ENCODE measurements at places on chromosomes 7 and 10. TPM values are rescaled to one million over a fixed set of nuclear protein-coding genes. Genes with fewer than 3 reads are reported as not detected.

GRCh38 chr7:138483531-138483930 lies 23.5 kb downstream of the TRIM24 start:
- H3K4me1 ChIP-seq, result no peaks in the 10 kb centered on the region
- no peaks in the 10 kb centered on the region for H3K27me3 ChIP-seq
- no peaks in the 10 kb centered on the region for H3K36me3 ChIP-seq
- H3K27ac ChIP-seq, result no peak overlapping the region
- H3K4me3 ChIP-seq, result no peak overlapping the region

DNA sequence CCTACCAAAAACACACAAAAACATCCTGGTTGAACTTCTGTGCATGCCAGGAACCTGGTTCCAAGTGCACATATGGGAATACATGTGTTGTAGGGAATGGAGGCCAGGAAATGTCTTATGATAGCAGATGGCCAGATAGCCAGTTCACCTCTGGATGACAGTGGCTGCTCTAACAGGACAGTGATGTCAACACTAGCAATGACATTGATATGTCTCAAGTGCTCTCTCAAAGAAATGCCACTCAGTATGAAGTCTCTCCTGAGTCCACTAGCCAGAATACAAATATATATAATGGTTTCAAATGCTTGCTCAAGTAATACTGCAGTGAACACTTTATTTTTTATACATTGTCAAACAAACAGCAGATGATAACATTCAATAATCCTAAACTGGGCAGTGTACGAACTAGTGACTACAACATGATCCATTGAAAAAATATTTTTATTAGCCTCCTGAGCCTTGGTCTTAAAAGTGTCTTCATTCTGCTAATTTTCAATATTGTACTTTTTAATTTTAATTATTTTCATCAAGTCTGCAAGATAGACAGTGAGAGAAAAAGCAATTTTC lies 26.0 kb upstream of the PCDH15 start:
- no peaks in the 10 kb centered on the region for H3K4me1 ChIP-seq
- no peaks in the 10 kb centered on the region for H3K27me3 ChIP-seq
- H3K27ac ChIP-seq, result no peak overlapping the region
- no peak for DNase-seq

DNA sequence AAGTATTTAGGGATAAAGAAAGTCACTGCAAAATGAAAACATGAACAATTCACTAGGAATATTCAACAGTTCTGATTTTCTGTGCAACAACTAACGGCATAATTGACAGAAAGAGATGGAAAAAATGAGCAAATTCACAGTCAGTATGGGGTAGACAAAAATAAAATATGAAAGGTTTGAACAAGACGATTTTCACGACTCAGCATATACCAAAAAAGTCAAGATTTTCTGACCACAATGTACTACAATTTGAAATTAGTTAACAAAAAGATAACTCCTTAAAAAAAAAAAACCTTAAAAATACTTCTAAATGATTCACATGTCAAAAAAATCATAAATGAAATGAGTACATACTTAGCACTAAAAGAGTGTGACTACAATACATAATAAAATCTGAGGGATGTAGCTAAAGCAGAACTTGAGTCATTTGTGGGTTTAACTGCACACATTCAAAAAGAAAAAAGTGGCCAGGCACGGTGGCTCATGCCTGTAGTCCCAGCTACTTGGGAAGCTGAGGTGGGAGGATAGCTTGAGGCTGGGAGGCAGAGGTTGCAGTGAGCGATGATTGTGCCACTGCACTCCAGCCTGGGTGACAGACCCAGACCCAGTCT lies 22.6 kb upstream of the MTURN start:
- no peaks in the 10 kb centered on the region for H3K27me3 ChIP-seq
- no peaks in the 10 kb centered on the region for H3K4me1 ChIP-seq
- no peak overlapping the region for H3K27ac ChIP-seq
- H3K4me3 ChIP-seq, result no peak overlapping the region
- DNase-seq, result no peak

- H3K27ac ChIP-seq, result peak overlapping the region; percentile 71
- peaks cover 44% of the 10 kb centered on the region for H3K4me1 ChIP-seq
- H3K27me3 ChIP-seq, result no peaks in the 10 kb centered on the region
- no peak overlapping the region for H3K4me3 ChIP-seq
- DNase-seq, result peak; percentile 82
Observed at GRCh38 chr7:47609803-47610452, 28.0 kb upstream of the TNS3 start.

DNA sequence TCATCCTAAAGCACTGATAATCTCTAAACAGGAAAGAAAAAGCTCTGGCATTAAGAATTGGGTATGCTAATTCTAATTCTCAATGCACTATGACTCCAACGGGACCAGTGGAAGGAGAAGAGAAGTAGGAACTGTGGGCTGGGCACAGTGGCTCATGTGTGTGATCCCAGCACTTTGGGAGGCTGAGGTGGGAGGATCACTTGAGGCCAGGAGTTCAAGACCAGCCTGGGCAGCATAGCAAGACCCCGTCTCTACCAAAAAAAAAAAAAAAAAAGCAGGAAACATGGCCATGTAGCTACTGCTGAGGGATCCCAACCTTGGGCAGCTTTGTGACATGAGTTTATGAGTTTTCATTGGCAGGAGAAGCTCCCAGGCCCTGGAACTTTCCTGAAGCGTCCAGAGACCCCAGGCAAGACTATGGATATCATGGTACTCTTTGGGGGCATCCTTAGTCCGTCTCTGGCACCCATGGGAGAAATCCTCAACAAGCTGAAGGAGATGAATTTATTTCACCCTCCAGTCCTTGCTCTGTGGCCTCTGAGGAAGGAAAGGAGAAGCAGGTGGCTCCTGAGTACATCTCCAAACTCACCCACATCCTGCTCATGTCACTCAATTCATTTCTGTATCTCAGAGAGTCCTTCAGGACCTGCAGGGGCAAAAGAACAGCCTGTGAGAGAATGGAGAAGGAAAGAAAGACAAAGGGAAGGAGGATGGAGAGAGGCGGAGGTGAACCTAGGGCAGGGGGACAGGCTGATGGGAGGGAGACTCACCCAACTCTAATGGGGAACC lies 99.5 kb downstream of the SPDYE5 start:
- no peak for DNase-seq
- no peak overlapping the region for H3K4me3 ChIP-seq
- no peaks in the 10 kb centered on the region for H3K4me1 ChIP-seq
- no peaks in the 10 kb centered on the region for H3K36me3 ChIP-seq
- no peaks in the 10 kb centered on the region for H3K27me3 ChIP-seq

DNA sequence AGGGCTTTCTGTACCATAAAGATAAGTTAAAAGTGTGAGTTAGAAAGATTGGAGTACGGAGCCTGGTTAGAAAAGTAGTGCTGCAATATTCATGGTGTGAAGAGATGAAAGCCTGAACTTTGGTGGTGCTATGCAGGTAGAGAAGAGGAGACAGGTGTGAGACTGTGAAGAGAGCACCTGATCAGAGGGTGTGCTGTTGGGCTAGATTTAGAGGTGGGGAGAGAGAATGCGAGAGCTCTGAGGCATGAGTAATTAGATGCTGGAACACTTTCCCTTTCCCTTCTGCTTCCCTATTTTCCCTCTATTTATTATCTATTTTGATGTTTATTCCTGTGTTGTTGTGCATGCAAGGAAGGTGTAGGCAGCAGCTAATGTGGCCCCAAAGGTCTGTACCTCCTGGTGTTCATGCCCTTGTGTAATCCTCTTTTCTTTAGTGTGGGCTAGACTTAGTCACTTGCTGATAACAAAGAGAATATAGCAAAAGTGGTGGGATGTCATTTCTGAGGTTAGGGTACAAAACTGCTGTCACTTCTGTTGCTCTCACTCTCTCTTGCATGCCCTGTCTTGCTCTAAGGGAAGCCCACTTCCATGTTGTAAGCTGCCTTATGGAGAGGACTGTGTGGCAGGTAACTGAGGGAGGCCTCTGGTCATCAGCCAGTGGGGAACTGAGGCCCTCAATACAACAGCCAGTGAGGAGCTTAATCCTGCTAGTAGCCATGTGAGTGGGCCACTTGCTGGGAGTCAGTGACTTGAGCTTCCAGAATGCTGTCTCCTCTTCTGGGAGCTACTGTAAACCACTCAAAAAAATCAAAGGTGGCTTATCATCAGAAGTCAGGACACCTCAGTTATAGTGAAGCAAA lies 2.6 kb upstream of the ATXN7L1 start:
- H3K4me1 ChIP-seq, result peaks cover 41% of the 10 kb centered on the region
- no peaks in the 10 kb centered on the region for H3K27me3 ChIP-seq
- no peak overlapping the region for H3K4me3 ChIP-seq
- DNase-seq, result no peak
- H3K36me3 ChIP-seq, result no peaks in the 10 kb centered on the region
- peak overlapping the region; percentile 83 for H3K27ac ChIP-seq

- no peak overlapping the region for H3K27ac ChIP-seq
- DNase-seq, result peak; percentile 68
- H3K36me3 ChIP-seq, result no peaks in the 10 kb centered on the region
- H3K27me3 ChIP-seq, result peaks cover 27% of the 10 kb centered on the region
Observed at GRCh38 chr7:107661081-107661864, 645 bp downstream of the SLC26A4 start.

DNA sequence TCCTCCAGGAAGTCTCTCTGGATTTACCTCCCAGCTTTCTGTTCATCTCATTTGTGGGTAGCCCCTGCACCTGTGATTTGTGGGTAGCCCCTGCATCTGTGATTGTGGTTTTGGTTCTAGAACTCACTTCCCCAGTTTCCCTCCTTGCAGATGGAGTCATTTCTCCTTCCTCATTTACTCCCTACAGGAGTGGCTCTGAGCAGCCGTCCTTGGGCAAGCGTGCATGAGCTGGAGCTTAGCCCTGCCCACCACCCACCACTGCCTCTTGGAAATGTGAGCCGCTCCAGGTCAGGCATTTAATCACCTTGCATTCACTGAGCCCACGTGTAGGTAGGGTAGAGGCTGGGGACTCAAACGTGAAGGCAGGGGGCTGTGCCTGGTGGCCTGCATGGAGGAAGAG lies 8.2 kb downstream of the COL26A1 start:
- peaks cover 64% of the 10 kb centered on the region for H3K27me3 ChIP-seq
- no peak overlapping the region for H3K4me3 ChIP-seq
- no peak overlapping the region for H3K27ac ChIP-seq
- no peaks in the 10 kb centered on the region for H3K36me3 ChIP-seq

- H3K27me3 ChIP-seq, result no peaks in the 10 kb centered on the region
- no peak overlapping the region for H3K27ac ChIP-seq
- H3K4me3 ChIP-seq, result no peak overlapping the region
- no peaks in the 10 kb centered on the region for H3K36me3 ChIP-seq
- H3K4me1 ChIP-seq, result peaks cover 4% of the 10 kb centered on the region
Observed at GRCh38 chr7:96080027-96080426, 241.9 kb downstream of the SLC25A13 start.

GRCh38 chr10:85927952-85928665 lies 438.5 kb downstream of the GRID1 start:
- H3K27me3 ChIP-seq, result no peaks in the 10 kb centered on the region
- no peak overlapping the region for H3K4me3 ChIP-seq
- H3K36me3 ChIP-seq, result no peaks in the 10 kb centered on the region
- H3K4me1 ChIP-seq, result peaks cover 11% of the 10 kb centered on the region

- no peaks in the 10 kb centered on the region for H3K4me1 ChIP-seq
- no peaks in the 10 kb centered on the region for H3K27me3 ChIP-seq
- no peak for DNase-seq
- no peak overlapping the region for H3K27ac ChIP-seq
- no peaks in the 10 kb centered on the region for H3K36me3 ChIP-seq
Observed at GRCh38 chr10:96359616-96360015, 814 bp upstream of the OPALIN start.

- no peaks in the 10 kb centered on the region for H3K27me3 ChIP-seq
- no peak overlapping the region for H3K4me3 ChIP-seq
- no peaks in the 10 kb centered on the region for H3K4me1 ChIP-seq
- no peak overlapping the region for H3K27ac ChIP-seq
- H3K36me3 ChIP-seq, result no peaks in the 10 kb centered on the region
Observed at GRCh38 chr10:121791761-121792160, 136.1 kb downstream of the ATE1 start.

DNA sequence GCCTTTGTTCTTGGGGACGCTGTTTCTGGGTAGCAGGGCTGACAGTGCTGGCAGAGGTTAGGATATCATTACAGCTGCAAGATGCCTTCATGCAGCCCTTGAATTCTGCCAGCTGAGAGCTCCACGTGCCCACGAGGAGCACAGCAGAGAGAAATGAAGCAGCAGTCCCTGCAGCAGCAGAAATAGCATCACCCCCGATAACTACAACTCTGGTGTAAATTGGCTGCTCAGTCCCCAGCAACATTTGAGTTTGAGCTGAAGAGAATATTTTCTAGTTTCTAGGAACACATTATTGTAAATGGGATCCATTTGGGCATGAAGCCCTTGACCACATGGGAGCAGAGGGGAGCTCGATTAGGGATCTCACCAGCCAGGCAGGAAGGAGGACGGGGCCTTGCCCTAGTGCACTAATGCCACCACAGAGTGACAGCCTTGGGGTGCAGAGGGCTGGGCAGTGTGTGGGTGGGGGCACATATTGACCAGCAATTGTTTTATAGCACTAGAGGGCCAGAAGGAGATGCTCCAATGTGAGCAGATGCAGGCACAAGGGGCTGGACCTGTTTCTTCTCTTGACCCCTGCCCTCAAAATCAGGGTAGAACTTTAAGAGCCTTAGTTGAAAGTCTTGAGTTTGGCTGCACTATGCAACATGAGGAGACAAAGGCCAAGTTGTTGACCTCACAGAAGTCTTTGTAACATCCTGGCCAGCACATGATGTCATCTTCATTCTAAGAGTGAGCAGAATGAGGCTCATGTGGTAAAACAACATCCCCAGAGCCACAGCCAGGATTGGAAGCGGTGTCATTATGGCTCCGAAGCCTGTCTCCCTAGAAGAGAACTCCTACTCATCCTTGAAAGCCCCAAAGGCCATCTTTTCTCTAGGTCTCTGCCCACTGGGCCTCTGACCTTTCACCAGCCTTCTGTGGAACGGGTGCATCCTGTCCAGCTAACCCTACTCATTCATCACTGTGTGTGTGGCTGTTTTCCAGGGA lies 52.6 kb downstream of the ADCY1 start:
- no peaks in the 10 kb centered on the region for H3K4me1 ChIP-seq
- H3K36me3 ChIP-seq, result no peaks in the 10 kb centered on the region
- no peak overlapping the region for H3K27ac ChIP-seq
- no peak for DNase-seq
- H3K27me3 ChIP-seq, result no peaks in the 10 kb centered on the region

GRCh38 chr7:30583181-30583580 lies 11.5 kb upstream of the GARS1 start:
- no peak overlapping the region for H3K4me3 ChIP-seq
- H3K27ac ChIP-seq, result no peak overlapping the region
- peaks cover 6% of the 10 kb centered on the region for H3K36me3 ChIP-seq
- no peak for DNase-seq

GRCh38 chr10:22017283-22018020 lies 13.9 kb upstream of the DNAJC1 start:
- no peak for DNase-seq
- peaks cover 10% of the 10 kb centered on the region for H3K4me1 ChIP-seq
- H3K4me3 ChIP-seq, result no peak overlapping the region

Gene MKI67
- polyA plus RNA-seq, result 29.0 TPM

Gene FAM131B
- under 0.01 TPM for polyA plus RNA-seq

Gene WASHC2A
- 19.8 TPM for polyA plus RNA-seq

Gene PGAM2
- polyA plus RNA-seq, result 3.0 TPM

Gene UPK3B
- polyA plus RNA-seq, result 1.9 TPM

Gene FZD1
- 3.4 TPM for polyA plus RNA-seq

Gene DYDC2
- polyA plus RNA-seq, result 0.41 TPM

Gene DCLRE1A
- polyA plus RNA-seq, result 3.5 TPM

Gene ANKIB1
- 15.0 TPM for polyA plus RNA-seq

Gene AMPH
- polyA plus RNA-seq, result 1.0 TPM

Gene PLPP4
- polyA plus RNA-seq, result not detected

Gene CDC123
- 44.2 TPM for polyA plus RNA-seq

Gene AVPI1
- polyA plus RNA-seq, result 31.8 TPM

Gene TUBB8
- polyA plus RNA-seq, result not detected
